ENCODE measurements at places on chromosomes 13 and 19.

DNA sequence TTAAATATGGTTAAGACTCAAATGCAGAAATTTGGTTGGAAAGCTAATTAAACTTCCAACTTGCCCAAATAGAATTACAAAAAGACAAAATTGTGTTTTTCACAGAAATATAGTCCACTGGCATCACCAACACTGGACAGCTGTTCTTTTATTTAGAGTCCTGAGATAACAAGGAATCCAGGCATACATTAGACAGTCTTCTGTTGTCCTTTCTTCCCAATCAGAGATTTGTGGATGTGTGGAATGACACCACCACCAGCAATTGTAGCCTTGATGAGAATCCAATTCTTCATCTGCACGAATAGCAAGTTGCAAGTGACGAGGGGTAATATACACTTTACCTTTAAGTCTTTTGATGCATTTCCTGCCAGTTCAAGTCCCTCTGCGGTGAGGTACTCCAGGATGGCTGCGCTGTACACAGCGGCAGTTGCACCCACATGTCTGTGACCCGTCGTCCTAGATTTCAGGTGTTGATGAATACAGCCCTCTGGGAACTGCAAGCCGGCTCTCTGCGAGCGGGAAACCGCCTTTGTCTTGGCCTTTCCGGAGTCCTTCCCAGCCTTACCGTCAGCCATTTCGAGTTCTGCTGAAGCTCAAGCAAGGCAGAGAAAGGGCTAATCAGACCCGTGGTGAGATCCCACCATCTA is 14.7 kb downstream of the UBAC2 start:
- DNase-seq: no peak

GRCh38 chr19:48558018-48558684 is 6.2 kb downstream of the SULT2B1 start:
- DNase-seq: no peak

GRCh38 chr19:31532034-31532433 is 182.8 kb upstream of the TSHZ3 start:
- no peak for DNase-seq

DNA sequence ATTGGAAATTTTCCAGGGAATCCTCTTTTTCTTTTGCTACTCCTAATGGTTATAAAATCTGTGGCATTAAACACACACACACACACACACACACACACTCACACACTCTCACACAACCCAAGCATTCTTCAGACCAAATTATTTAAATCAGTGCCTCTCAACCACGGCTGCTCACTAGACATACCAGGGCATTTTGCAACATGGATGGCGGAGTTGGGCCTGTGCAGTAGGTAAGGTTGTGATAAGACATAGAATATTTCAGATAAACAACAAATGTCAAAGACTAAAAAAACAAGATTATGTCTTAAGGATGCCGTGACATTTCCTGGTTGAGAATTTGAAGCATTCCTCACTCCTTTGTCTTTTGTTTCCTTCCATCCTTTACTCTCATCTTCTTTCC is 443.1 kb downstream of the MYO16 start:
- no peak for DNase-seq

DNA sequence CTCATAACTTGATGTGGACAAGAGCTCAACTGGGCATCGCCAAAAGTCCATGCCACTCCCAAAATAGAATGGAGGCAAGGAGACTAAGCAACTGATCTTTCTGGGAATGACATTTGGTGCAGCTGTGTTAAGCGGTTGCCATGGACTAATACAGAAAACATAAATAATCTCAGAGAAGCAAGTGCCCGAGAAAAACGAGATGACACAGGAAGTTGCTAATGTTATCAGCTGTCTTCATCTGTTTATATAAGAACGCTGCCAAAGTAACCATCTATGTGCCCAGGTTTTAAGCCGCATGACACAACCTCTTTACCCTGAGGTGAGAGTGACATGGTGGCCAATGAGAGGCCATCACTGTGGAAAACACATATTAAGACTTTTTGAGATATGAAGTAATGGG is 54.9 kb upstream of the SACS start:
- DNase-seq: no peak

- DNase-seq: no peak
Measured at GRCh38 chr13:34086281-34086680, 268.3 kb downstream of the RFC3 start.

- DNase-seq: no peak
Measured at GRCh38 chr13:44785401-44785800, 203.9 kb downstream of the NUFIP1 start.

DNA sequence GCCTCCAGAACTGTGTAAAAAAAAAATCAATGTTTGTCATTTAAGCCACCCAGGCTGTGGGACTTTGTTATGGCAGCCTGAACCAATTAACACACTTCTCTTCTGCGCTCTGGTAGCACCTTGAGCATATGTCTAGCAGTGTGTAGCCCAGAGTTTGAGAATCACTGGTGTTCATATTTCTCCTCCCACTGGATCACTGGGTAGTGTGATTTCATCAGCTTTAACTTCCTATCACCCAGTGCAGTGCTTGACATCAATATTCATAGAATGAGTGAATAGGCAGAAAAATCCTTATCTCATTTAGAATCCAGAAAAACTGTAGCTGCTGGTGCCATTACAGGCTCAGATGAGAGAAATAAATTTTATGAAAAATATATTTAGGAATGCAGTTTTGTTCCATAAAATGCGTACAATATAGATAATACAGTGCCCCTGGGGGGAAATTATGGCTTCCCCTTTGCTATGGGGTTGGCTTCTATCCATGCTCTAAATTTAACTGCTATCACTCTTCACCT is 30.7 kb upstream of the WASF3 start:
- DNase-seq: no peak

- DNase-seq: no peak
Measured at GRCh38 chr19:35937345-35938281, 1.4 kb downstream of the LRFN3 start.

DNA sequence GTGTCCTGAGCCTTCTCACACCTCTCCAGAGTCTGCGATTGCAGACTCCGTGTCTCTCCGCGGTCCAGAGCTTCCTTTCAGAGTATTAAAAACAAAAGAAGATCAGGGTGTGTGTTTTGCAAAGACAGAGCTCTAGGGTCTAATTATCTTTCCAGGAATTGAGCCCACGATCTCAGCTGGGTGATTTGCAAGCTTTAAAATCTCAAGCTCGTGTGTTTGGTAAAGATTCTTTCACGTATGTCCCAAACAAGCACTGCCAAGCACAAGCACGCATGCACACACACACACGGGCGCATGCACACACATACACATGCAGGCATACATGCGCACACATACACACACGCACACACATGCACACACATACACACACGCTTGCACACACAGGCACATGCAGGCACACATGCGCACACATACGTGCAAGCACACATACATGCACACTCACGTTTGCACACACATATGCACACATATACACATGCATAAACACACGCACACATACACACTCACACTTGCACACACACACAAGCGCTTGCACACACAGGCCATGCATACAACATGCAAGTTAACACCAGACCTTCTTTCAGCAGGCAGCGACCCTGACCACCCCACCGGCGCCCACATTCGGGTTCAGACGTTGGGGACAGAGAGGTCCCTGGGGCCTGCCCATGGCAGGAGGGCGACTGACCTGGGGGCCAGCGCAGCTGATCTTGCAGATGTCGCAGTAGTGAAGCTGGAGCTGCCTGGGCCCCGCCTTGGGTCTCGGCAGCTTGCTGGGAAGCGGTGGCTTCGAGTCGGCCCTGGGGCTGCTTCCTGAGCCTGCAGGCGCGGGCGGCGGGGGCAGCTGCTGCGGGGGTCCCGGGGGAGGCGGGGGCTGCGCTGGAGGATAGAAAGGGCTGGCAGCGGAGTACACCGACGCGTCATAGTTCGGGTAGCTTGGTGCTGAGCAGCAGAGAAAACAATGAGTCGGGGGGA is 37.9 kb downstream of the ZFR2 start:
- no peak for DNase-seq

- no peak for DNase-seq
Measured at GRCh38 chr13:113196970-113197737, 11.3 kb downstream of the PCID2 start.

GRCh38 chr13:36666477-36667229 is 7.2 kb upstream of the SERTM1 start:
- no peak for DNase-seq

DNA sequence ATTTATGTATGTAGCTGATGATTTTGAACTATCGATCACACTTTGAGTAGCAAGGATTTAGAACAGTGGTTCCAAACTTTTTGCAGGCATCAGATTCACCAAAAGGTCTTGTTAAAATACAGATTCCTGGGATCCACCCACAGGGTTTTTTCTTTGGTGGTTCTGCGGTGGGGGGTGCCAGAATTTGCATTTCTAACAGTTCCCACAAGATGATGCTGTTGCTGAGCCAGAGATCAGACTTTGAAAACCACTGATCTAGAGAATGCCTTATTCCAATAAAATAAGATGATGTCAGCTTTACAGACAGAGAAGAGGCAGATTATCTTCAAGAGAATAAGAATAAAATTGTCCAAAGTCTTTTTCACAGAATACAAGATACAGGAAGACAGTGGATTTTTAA is 80.9 kb upstream of the SHISA2 start:
- DNase-seq: no peak

- no peak for DNase-seq
Measured at GRCh38 chr13:36345438-36346221, 564 bp downstream of the SPART start.
